Lower leg skin (tissue), 4 donors: ENCODE measurements at places on chromosomes 3 and 15. TPM values are rescaled to one million over a fixed set of nuclear protein-coding genes. Genes with fewer than 3 reads are reported as not detected.
A peak's percentile ranks its signal among the peaks of the same experiment; 100 is the strongest.

Gene SLC28A1
- total RNA-seq = not detected

Gene CMSS1
- total RNA-seq = 6.1 TPM

Gene CPEB1
- total RNA-seq = 2.9 TPM

DNA sequence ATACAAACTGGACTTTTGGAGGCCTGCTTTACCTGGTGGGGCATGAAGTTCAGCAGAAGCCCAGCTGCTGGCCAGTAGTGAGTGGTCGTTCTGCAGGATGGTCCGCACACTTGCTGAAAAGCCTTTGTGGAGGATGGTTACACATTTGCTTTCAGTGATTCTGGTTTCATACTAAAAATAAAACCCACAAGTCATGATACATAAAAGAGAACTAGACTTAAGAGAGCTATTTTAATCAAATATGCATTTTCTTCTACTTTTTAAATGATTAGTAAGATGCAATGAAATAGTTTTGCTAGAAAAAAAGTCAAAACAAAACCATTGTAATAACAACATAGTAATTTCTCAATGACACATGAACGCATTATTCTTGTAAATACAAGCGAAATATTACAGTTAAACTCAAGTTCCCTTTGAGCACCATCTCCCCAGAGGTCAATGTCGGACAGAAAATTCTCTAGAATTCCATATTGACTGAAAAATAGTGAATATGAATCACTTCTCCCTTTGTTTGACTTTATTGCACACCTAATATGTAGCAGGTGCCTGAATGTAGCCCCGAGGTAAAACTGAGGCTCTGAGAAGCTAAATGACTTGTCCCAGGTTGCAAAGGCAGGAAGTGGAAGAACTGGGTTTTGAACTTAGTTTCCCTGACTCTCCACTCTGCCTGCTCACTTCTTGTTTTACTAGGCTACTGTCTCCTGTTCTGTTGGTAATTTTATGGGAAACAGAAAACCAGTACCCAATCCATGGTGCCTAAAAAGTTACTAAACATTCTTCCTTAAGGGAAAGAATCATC is 8.3 kb downstream of the IL5RA start:
- no peak for DNase-seq

DNA sequence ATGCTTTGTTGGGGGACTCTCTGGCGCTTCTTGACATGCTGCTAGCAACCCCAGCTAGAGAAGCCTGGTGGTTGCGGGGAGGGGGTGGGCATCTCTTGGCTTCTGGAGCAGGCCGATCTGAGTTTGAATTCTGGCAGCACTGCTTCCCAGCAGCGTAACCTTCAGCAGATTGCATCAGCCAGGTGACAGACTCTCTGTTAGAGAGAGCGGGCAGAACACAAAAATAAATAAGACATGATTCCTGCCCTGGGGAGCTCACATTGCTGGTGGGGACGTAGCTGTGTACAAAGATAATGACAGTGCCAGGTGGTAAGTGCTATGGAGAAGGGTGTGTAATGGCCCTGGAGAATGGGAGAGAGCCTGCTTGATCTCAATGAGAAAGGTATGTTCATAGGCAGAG is 87.4 kb downstream of the THSD4 start:
- DNase-seq = peak; percentile 61

- DNase-seq = peak; percentile 95
Measured at GRCh38 chr3:192917028-192917403, 640 bp downstream of the MB21D2 start.

GRCh38 chr3:136919799-136920580 is 37.8 kb upstream of the IL20RB start:
- no peak for DNase-seq

DNA sequence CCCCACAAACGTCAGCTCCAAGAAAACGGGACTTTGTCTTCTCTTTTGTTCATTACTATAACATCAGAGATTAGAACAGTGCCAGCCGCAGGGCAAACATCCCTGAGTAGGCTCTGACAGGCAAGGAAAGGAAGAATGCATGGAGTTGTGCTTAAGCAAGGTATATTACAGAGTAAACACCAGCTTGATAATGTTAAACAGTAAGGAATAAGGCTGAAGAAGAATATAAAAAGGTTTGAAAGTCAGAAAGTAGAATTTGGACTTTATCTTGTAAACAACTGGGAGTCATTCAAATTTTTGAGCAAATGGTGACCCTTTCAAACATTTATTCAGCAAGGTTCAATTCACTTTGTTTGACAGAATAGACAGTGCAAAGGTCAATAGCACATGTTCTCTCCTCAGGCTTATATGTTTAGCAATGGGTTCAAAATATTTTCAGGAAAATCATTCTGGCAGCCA is 11.0 kb downstream of the GABPB1 start:
- DNase-seq = no peak
